ENCODE measurements at places on chromosomes 3 and 15.

- no peak for DNase-seq
Measured at GRCh38 chr3:119223511-119223910, 17.2 kb downstream of the B4GALT4 start.

DNA sequence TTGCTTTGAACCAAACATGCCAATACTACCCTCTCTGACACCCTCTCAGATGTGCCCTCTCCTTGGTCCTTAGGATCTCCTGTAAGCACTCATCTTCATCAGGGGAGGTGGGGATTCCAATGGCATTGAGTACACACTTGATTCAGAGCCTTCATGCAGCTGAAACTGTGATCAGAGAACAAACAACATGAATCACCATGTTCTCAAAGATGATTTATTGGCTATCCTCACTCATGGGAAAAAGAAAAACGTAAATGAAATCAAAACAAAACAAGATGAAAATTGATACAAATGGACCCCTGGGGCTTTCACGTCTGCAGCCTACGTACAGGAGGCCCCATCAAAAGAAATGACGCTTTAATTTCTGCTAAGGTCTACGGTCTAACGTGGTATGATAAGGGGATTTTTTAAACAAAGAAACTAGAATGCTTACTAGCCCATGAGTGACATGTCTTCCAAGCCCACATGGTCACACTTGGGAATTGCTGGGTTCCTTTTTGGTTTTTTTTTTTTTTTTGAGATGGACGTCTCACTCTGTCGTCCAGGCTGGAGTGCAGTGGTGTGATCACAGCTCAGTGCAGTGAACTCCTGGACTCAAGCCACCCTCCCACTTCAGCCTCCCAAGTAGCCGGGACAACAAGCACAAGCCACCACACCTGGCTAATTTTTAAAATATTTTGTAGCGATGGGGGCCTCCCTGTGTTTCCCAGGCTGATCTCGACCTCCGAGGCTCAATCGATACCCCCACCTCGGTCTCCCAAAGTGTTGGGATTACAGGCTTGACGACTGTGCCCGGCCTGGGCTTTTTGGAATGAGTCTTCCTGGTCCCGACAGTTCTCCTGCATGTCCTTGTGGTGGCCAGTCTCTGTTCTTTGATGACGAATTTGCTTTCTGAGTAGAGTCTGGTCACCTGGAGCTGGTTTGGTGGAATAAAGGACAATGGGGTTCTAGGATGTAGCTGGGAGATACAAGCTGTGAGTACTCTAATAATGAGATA is 202.6 kb downstream of the XXYLT1 start:
- no peak for DNase-seq

- no peak for DNase-seq
Measured at GRCh38 chr3:161531930-161532329, 35.3 kb downstream of the OTOL1 start.

GRCh38 chr3:177150218-177150916 is 46.9 kb downstream of the TBL1XR1 start:
- DNase-seq: peak; percentile 30

- DNase-seq: no peak
Measured at GRCh38 chr3:197404030-197404429, 105.6 kb upstream of the DLG1 start.

- DNase-seq: no peak
Measured at GRCh38 chr3:72087420-72087819, 302.5 kb upstream of the PROK2 start.

DNA sequence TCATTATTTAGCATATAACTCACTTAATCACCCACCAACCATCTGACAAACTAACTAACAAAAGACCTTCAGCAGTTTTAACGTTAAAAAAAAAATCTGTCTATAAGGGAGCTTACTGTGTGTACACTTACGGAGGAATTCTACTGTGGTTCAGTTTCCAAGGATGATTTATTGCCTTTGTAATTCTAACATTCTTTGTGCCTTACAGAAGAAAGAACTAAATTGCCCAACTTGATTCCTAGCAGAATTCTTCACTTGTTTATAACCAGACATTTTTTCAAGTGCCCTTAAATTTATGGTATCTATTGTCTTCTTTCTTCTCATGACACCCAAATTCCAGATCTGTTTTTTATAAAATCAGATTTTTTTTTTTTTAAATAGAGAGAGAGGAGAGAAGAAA is 119.7 kb upstream of the IGSF10 start:
- peak; percentile 94 for DNase-seq

DNA sequence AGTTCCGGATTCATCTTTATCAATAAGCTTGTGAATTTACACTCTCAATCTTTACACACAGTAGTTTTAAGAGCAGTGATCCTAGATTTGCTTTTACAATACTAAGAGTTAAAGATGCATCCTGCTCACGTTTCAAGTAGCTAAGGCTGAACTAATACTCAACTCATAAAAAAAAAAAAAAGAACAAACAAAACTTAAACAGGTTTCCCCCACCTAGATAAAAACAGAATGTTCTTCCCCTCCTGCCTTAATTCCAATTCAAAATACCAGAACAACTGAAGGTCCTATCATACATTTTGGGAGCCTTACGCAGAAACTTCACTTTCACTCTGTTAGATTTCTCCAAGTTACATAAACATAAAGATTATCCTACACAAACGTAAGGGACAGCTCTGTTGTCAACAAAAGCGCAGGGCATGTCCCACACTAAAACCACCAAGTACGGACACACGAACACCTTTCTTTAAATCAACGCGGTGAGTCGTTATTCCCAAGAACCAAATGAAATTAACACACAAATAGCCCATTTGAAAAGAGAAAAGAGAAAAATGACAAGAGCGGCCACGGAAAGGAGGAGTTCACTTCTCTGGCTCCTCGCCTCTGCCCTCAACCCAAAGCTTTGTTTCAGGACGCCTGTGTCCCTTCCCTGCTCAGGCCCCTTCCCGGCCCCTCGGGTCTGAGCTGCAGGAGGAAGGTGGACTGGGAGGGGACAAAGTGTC is 941 bp downstream of the CBLB start:
- no peak for DNase-seq

DNA sequence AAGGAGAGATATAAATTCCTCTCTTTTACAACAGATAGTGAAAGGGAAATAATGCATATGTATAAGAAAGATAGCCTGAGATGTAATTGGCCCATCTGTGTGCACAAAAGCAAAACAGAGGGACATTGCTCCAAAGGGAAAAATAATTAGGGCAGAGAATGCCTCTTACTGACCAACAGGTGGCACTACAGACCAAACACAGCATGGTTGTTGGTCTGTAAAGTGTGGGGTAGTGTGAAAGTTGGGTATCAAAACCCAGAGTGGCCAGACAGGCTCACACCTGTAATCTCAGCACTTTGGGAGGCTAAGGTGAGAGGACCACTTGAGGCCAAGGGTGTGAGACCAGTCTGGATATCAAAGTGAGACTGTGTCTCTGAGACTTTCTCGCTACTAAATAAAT is 4.5 kb upstream of the TLNRD1 start:
- no peak for DNase-seq

DNA sequence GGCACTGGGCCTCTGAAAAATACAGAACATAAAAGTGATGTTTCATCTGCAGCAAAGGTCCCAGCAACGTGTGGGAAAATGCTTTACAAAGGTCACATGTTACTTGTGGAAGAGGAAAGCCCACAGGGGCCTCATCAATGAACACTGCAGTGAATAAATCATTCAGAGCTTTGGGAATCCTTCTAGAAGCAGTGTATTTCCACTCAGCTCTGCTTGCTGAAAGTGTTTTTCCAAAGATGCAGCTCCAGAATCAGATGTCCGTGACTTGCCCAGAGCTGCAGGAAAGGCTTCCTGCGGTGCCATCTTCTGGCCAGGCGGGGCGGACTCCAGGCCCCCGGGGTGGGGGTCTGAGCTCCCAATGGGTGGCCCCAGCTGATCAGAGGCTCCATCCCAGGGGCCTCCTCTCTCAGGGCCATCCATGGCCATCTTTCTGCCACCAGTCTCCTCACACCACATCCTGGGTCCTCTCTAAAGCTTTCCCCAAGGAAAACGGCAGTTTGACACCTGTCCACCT is 81.5 kb downstream of the C3orf70 start:
- DNase-seq: no peak

GRCh38 chr15:40240619-40241221 is 1.9 kb downstream of the PAK6 start:
- DNase-seq: no peak

- no peak for DNase-seq
Measured at GRCh38 chr3:134897391-134898141, 102.5 kb downstream of the EPHB1 start.

DNA sequence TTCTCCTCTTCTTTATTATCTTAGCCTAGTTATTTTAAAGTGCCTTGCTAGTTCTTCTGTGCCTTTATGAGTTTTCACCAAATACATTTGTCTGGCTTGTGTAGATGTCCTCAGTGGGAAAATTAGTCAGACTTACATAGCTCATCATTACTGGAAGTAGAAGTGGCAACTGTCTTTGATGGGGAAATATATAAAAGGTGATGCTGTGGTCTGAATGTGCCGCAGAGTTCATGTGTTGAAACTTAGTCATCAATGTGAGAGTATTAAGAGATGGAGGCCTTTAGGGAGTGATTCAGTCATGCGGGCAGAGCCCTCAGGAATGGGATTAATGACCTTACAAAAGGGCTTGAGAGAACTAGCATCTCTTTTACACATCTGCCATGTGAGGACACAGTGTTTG is 6.4 kb upstream of the ERICH6 start:
- DNase-seq: no peak

GRCh38 chr3:81734742-81735141 is 26.7 kb downstream of the GBE1 start:
- no peak for DNase-seq
